Activated CD4-positive, alpha-beta T cell treated with anti-CD3 and anti-CD28 coated beads, Interleukin-2, amount 10 ng/mL, durations not matched to agents 7 days and 5 days (primary cell): ENCODE measurements at places on chromosomes 13 and 19.

- DNase-seq: no peak
Observed at GRCh38 chr19:50425581-50425980, 6.8 kb downstream of the SPIB start.

DNA sequence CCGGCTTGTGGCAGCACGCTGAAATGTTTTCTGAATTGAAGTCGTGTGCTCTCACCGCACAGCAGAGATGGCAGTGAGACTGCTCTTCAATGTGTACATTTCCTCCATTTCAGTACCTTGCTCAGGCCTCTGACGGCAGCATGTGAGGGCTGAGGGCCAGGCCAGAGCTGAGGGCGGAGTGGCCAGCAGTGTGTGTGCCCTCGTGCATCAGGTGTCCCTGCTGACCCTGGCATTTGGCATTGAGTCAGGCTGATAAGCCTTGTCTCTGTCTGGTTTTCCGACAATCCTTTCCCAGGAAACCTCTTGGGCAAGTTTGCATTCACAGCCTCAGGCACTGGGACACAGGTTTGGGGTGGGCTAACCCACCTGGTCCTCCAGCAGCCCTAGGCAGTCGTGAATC, 62.3 kb downstream of the EFNB2 start:
- no peak for DNase-seq

DNA sequence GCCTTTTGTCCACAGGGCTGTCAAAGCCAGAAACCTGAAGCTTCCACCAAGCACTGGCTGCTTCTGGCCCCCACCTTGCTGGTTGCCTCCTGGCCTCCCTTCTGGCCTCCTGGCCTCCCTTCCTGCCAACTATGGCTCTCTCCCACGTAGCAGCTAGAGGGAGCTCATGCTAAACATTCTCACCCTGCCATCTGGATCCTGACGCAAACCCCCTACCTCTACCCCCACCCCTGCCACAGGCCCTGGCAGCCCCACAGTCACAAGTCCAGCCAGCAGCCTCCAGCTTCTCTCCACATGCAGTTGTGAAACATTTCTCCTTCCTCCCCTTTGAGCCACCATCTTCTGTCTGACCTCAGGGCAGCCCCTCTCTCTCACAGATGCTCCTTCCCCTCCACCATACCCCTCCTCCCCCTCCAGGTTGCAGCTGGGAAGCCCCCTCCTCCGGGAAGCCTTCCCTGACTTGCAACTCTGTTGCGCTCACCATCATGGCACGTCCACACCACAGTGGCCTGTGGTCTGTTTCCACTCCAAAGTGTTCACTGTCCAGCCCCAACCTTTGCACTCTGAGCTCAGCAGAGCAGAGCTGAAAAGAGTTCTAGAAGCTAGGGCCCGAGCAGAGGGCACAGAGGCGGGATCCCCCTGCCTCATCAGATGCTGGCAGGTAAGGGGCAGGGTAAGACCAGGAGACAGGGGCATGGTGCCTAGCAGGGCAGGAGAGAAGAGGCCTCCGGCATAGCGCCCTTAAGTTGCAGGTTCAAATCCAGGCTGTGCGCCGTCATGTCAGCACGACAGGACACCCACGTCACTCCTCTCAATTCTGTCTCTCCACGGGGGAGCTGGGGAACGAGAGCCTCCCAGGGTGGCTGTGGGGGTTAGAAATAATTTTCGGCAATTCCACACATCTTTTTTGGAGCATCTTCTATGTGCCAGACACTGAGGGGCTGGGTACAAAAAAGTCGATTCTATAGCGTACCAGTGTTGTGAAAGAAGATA, 7.3 kb downstream of the ADGRL1 start:
- no peak for DNase-seq

- DNase-seq: no peak
Observed at GRCh38 chr13:40755082-40755700, 15.8 kb downstream of the MRPS31 start.

GRCh38 chr19:57118848-57119247, 937 bp upstream of the USP29 start:
- no peak for DNase-seq

DNA sequence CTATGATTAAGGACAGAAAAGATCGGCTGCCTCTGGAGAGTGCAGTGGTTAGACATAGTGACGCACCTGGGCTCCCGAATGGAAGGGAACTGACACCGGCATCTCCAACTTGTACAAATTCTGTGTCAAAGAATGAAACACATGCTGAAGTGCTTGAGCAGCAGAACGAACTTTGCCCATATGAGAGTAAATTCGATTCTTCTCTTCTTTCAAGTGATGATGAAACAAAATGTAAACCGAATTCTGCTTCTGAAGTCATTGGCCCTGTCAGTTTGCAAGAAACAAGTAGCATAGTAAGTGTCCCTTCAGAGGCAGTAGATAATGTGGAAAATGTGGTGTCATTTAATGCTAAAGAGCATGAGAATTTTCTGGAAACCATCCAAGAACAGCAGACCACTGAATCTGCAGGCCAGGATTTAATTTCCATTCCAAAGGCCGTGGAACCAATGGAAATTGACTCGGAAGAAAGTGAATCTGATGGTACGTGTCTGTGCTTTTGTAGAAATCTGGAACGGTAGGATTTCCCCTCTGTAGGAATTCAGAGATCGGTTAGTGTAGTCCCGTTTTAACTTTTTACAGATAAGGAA, 16.9 kb downstream of the ERCC5 start:
- no peak for DNase-seq

- DNase-seq: peak; percentile 45
Observed at GRCh38 chr13:109610517-109610916, 175.9 kb downstream of the IRS2 start.

GRCh38 chr19:35249146-35249847, 495 bp downstream of the LSR start:
- DNase-seq: no peak

DNA sequence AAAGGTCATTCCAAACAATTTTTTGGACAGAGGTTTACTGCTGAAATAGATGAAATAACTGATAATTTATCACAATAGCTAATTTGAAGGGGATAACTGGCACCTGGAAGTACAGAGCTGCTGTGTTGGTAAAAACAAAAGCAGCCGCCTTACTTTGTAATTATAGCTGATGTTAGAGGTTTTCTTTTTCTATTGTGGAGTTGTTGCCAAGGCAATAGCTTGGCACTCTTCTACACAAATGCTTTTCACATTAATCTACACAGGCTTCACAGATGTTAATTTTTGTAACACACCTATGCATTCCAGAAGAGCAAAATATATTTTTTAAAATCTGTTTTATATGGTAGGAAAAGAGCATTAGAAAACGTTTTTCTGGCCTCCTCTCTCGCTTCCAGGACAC, 56.9 kb downstream of the LACC1 start:
- DNase-seq: no peak

GRCh38 chr19:13974073-13974472, 21.8 kb downstream of the DCAF15 start:
- DNase-seq: peak; percentile 67

DNA sequence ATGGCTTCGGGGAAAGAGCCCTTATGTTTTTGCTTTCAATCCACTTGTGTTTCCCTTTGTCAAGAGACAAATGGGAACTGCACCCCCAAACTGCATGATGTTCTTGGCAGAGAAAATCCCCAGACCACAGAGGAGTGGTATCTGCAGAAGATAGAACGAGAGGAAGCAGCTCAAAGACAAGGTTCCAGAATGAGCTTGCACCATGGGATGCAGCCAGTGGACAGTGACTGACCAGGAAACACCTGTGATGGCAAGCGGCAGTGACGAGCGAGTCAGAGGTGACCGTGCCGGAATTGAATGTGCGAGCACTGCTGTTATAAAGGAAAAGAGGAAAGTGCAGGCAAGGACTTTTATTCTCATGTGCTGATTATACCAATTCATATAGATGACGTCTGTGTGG, 46.3 kb downstream of the IRS2 start:
- DNase-seq: no peak

DNA sequence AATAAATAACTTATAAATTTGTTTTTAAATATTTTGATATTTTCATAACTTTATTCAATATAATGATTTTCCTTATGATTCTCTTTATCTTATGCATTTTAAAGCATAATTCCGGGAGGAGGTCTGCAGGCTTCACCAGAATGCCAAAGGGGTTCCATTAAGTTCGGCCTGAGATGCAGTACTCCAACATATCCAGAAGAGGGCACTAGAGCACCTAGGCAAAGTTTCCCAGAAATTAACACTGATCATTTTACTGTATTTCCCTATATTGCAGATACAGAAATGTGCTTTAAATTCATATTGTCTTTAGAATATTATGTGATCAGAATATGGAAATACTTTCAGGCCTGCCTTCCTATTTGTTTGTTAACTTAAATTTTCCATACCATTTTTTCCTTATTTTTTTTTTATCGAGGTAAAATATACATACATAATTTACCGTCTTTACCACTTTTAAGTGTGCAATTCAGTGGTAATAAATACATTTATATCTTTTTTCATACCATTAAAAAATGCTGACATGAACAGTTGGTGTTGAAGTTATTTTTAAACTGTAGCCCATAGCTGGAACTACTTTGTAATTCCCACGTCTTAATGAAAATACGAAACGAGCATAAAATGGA, 58.9 kb upstream of the TM9SF2 start:
- peak; percentile 69 for DNase-seq

GRCh38 chr13:27404680-27405079, 19.7 kb upstream of the GTF3A start:
- no peak for DNase-seq

DNA sequence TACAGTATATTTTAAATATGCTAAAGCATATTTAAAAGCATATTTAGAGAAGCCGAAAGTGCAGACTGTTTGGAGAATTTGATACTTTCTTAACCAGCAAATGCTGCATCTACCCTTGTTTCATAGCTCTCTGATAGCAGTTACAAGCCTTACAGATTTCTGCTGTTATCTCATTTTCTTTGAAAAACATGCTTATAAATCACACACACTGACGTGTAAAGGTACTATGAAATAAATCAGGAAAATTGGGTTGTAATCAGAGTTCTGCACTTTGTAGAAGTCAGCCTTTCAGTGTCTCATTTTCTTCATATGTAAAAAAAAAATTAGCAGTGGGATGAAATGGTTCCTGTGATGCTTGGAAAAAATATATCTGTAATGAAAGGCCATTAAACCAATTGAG, 1432.4 kb upstream of the ATXN8OS start:
- DNase-seq: no peak

DNA sequence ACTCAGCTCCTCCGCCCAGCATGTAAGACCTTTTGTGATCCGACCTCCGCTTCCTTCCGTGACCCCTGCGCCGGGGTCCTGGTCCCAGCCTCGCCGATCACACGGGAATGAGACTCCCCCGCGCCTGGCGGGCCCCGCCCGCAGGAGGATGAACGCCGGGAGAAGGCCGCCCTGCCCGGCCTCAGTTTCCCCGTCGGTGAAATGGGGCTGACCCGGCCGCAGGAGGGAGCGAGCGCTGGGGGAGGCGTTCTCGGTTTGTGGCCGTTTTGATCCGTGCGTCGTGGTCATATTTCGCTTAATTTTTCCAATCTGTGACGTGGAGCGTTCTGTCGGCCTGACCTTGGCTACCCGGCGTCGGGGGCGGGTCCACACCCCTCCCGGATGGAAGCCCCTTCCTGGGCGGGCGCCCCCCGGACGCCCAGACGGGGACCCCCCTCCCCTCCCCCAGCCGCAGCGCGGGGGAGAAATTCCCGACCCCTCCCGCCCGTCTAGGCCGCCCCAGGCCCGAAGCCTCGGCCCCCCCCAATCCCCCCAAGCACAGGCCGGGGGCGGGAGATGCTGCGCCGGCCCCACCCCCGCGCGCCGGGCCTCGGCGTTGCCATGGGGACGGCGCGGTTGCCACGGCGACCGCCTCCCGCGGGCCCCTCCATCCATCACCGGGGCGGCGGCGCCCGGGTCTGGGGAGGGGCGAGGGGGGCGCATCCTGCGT, 11.1 kb downstream of the PALM start:
- DNase-seq: no peak

DNA sequence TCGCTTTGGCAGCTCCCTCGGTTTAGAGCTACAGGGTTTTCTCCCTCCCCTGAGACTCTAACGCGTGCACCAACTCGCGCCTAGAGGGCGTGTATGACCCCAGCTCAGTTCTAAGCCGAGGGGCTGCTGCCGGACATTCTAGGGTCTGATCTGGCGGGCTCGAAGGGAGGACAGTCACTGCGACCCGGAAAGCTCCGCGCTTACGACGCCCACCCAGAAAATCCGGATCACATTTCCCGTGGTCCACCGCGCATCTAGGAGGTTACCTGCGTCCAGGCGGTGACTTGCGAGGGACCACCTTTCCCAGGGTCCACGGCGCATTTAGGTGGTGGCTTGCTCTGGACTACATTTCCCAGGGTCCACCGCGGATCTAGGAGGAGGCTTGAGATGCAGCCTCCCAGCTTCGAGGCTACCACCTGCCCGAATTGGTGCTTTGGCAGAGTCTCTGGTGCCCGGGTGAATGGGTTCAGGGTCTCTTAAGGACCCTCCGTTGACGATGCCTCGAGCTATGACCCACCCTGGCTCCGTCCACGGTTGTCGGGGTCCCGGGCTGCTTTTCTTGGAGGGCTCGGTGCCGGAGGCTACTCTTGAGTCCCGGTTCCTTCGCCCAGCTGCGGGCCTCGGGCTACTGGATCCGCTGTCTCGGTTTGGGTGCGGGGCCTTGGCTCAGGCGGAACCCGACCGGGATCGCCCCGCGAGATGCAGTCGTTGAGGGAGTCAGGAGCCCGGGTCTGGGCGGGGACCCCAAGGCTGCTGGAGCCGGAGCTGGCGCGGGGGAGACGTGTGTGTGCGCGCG, 30.5 kb downstream of the ZNF146 start:
- DNase-seq: no peak

GRCh38 chr13:38180670-38181069, 169.0 kb upstream of the UFM1 start:
- no peak for DNase-seq

- no peak for DNase-seq
Observed at GRCh38 chr13:110564472-110564985, 3.0 kb upstream of the RAB20 start.

DNA sequence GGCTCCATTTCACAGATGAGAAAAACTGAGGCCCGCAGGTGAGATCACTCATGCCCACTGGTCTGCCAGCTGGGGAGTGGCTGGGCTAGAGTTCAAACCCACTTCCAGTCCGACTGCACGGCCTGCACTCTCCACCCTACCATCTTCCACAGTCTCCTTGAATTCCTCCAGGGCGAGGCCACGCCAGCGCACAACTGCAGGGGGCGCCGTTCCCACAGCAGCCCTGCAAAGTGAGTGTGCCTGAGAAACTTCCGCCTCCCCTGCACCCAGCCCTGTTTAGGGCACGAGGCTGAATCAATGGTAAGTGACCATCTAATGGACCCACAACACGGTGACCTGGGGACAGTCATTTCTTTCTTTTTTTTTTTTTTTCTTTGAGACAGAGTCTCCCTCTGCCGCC, 829 bp upstream of the ATCAY start:
- DNase-seq: no peak

DNA sequence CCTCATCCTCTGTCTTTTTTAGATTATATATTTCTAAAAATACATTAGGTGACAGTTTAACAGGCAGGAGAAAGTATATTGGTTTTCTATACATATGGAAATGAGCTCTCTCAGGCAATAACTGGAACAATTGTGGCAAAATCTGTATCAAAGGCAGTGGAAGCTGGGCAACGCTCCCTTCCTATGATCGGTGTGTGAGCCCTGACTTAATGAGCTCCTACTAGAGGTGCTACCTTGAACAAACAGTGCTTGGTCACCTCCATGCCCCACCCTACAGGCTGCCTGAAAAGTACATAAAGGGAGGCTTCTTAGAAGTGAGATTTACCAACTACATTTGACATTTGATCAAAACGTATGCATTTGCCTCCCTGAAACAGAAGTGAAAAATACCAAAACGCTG, 185.3 kb downstream of the EFNB2 start:
- no peak for DNase-seq
